Stimulated activated CD4-positive, alpha-beta T cell treated with anti-CD3 and anti-CD28 coated beads, Interleukin-12 subunit alpha, Interleukin-12 subunit beta, amount 100 ng/mL, for 4 hours (primary cell): ENCODE measurements at places on chromosomes 7 and 10.

- DNase-seq, result no peak
These were observed 89.7 kb upstream of the PRKAR2B start for GRCh38 chr7:106954840-106955239.

- DNase-seq, result no peak
These were observed 200.1 kb upstream of the FOXP2 start for GRCh38 chr7:114214466-114214865.

DNA sequence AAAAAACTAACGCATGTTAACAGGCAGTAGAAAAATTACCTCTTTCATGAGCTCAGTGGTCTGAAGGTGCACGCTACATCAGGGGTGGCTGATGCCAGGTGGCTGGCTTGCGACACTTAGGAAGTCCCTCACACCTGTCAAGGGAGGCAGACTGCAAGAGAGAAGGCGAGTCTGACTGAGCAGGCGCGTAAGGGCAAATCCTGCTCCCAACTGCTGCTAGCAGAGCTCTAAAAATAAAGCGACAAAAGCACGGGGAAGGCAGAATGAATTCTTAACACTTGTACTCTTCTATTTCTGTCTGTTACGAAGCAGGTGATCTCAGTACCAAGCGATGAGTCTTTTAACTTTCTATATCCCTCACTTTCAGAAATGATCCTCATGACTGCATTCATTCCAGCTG is 33.1 kb downstream of the CACNA2D1 start:
- DNase-seq, result no peak

DNA sequence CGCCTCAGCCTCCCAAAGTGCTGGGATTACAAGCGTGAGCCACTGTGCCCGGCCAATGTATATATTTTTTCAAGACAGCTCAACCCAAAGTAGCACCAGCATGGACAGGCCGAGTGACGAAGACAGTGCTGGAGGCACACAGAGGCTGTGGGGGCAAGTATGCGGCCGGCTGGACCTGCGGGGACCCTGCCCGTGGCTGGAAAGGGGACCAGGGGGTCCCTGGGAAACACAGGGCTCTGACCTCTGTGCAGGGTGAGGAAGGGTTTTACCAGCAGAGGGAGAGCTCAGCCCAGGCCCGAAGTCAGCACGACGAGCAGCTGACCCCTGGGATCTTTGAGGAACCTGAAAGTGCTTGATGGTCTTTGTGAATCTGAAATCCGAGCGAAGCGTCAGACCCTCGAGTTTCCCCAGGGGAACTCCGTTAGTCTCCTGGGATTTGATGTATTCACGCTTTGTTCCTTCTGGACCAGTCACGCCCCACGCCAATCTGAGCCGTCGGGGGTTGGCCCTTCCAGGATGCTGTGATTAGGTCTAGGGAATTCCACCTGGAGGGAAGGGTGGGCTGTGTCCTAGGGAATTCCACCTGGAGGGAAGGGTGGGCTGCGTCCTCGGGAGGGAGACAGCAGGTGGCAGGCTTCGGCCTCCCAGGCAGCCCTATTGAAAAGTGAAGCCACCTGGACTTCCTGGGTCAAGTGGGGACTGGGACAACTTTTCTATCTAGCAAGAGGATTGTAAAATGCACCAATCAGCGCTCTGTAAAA is 10.9 kb upstream of the ZFAND2A start:
- DNase-seq, result no peak

DNA sequence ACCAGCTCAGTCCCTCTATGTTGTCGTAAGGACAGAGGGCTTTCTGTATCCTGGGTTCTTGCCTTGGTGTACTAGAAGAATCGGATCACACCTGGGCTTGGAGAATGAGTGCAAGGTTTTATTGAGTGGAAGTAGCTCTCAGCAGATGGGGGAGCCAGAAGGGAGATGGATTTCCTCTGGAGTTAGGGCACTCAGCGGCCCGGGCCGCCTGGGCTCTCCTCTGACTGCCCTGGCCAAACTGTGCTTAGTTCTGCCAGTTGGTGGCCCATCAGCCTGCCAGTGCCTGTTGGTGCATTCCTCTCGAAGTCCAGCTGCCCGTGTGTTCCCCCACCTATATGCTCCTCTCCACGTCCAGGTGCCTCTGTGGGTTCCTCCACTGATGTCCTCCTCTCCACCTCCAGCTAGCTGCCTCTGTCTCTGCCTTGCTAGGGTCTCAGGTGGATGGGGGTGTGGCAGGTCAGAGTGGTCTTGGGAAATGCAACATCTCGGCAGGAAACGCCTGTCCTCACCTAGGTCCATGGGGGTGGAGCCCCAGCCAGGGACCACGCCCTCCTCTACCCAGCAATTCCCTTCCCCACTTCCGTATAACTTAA is 148.6 kb downstream of the PPP1R3A start:
- no peak for DNase-seq
